Panc1 (cell line): ENCODE measurements at places on chromosomes 16 and 17. TPM values are rescaled to one million over a fixed set of nuclear protein-coding genes. Genes with fewer than 3 reads are reported as not detected.

HOXB6 gene
- 196 TPM for total RNA-seq

CUEDC1 gene
- total RNA-seq, result 103 TPM

- no peak for DNase-seq
Measured at GRCh38 chr16:10940501-10941079, 1.7 kb downstream of the DEXI start.

- no peak for DNase-seq
Measured at GRCh38 chr17:18185832-18186626, 2.4 kb downstream of the ALKBH5 start.

DNA sequence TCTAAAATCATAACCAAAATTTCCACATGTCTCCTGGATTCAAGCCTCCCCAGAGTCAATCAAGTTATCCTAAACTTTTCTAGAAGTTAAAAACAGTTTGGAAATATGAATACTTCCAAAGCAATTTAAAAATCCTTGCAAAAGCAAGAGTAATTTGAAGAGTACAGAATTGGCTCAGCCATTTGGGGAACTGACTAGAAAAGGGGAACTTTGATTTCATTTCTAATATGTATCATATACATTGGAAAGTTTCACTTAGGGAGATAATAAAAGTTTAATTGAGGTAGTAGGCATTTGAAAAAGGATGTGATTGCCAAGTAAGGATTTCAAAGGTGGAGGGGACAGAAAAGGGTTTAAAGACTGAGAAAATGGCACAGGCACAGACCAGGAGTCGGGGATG is 9.0 kb upstream of the SLFN12L start:
- DNase-seq, result no peak

GRCh38 chr16:48862087-48862532 is 252.1 kb upstream of the N4BP1 start:
- DNase-seq, result no peak

DNA sequence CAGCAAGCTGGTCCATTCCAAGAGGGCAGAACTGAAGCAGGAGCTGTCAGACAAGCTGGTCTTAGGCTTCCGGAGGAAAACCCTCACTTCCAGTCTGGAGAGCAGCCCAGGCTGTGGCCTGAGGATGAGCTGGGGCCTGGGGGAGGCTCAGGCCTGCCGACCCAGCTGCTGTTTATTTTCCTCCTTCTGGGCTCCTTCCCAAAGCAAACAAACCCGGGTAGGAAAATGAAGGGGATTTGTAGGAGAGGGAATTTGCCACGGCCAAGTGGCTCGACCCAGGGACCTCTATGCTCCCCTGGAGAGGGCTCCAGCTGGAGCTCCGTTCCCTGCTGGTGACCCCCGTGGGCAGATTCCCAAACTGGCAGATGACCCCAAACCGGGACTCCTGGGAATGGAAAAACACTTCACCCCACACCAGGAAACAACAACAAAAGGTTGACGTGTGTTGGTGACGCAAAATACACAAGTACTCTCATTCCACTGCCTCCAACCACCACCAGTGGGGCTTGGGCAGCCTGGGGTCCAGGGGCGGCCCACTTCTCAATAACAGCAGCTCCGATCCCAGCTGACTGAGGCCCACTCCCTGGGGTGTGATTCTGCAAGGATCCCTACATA is 8.8 kb downstream of the JUP start:
- DNase-seq, result peak; percentile 69

DNA sequence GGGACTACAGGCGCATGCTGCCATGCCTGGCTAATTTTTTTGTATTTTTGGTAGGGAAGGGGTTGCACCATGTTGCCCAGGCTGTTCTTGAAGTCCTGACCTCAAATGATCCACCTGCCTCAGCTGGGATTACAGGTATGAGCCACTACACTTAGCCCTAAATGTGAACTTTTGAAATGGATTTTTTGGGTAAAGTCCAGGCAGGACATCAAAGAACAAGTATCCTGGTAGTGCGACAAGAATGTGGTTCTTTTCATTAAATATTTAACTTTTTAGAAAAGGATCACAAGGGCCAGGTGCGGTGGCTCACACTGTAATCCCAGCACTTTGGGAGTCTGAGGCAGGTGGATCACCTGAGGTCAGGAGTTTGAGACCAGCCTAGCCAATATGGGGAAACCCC is 15.3 kb upstream of the NBR1 start:
- no peak for DNase-seq

DNA sequence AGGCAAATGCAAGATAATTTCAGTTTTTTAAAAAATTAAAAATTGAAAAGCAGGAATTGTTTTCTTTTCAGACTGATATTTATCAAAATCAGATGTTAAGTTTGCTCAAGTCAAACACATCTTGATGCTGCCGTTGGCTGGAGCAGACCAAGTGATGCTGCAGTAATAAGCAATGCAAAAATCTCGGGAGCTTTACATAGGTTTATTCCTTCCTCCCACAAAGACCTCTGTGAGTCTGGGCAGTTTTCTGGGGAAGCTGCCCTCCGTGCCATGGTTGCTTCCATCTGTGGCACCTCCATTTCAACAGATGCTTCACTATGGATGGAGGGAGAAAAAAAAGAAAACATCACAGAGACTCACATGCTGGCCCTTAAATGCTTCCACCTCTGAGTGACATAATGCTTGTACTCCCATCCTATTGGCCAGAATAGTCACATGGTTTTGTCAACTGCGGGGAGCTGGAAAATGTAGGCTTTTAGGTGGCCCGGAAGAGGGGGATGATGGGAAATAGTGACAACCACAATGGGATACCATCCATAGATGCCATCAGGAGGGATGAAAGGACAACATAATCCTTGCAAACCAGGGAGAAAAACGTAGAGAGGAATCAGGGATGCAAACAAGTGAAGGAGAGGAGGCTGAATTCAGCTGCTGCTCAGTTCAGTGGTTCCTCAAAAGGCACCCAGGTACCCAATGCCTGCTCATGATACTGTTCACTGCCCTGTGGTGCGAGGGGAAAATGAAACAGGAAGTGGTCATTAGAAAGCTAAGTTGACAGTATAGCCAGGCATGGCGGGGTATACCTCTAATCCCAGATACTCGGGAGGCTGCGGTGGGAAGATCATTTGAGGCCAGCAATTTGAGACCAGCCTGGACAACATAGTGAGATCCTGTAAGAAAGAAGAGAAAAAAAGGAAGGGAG is 13.5 kb upstream of the ERCC4 start:
- no peak for DNase-seq

NXPH3 gene
- 0.57 TPM for total RNA-seq

DNA sequence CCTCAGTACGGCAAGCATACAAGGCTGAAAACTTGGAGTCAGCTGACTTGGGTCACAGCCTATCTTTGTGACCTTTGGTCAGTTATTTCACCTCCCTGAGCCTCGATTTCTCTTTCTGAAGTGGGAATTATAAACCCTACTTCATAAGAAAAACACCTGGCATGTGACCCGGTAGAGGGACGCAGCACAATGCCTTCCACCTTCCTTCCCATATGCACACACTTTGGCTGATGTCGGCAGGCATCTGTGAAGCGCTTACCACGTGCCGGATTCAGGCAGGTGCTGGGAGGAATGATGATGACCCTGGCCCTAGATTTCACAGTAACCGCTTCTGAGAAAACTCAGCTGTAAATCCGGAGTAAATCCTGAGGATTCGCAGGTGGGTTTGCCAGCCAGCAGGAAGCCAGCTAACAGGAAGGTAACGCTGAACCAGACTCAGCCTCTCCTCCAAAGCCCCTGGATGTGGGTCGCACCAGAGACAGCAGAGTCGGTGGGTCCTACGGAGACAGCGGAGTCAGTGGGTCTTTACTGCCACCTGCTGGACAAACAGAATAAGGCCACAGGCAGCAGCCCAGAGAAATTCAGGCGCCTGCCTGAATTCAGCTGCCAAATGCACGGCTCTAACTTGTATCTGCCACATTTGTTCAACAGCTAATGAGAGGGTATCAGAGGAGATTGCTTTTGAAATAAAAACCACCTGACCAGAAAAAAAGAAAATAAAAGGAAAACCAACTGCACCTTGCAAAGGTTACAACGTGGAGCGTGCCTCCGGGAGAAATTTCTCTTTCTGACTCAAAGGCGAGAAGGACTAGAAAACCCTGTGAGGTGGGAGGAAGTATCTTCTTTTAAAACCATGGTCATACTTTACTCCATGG is 16.6 kb downstream of the COPRS start:
- DNase-seq, result peak; percentile 52

CDT1 gene
- 39.9 TPM for total RNA-seq

- DNase-seq, result no peak
Measured at GRCh38 chr16:87855852-87856715, 13.2 kb downstream of the SLC7A5 start.

- DNase-seq, result no peak
Measured at GRCh38 chr17:77863814-77864161, 94.7 kb upstream of the TNRC6C start.

CFAP20 gene
- 25.9 TPM for total RNA-seq

- no peak for DNase-seq
Measured at GRCh38 chr17:32111141-32111771, 31.0 kb upstream of the RHOT1 start.

DNA sequence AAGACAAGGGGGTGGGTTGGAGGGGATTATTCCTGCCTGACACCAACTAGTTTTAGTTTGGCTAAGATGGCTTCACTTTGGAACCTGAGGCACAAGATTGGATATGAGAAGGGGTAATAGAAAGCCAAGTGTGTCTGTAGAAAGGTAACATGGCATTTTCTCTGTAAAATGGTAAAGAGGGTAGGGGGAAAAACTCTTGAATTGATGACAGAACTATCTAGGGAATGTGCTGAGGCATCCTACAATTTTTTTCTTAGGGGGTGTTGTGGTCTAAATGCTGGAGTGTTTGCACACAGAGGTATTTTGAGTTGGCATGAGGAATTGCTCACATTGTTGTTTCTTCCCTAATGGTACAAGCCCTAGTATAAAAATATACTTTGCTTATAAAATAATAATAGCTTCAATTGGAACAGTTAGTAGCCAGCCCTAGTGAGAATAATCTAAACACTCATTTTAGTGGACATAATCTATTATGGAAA is 25.8 kb downstream of the YPEL2 start:
- no peak for DNase-seq

TBC1D28 gene
- not detected for total RNA-seq

DNA sequence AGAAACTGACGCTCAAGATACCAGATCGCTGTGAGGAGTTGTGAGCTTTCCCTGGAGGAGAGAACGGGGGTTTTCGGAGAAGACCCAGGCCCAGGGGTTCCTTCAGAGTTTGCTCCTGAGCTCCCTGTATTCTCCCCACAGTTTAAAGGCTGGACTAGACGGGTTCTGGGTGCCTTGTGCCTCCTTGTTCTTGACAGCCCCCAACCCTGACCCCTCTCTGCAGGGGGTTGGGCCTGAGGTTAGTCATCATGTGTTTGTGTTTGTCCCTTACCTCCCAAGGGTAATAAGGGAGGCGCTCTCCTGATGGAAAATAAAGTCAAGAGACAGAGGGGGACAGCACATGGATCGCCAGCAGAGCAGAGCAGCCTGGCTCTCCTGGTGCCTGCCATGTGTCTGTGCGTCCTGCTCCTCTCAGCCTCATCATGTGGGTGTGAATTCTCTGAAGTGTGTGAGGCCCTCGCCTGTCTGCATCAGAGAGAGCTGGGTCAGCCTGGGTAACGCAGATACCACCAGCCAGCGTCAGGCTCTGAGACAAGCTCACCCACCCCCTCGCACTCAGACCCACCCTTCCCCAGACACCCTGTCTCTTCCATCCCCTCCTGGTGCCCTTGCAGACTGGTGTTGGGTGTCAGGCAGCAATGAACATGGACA is 8.7 kb downstream of the HEXIM2 start:
- no peak for DNase-seq

GRCh38 chr17:28327709-28328108 is 7.6 kb downstream of the IFT20 start:
- DNase-seq, result no peak

DNA sequence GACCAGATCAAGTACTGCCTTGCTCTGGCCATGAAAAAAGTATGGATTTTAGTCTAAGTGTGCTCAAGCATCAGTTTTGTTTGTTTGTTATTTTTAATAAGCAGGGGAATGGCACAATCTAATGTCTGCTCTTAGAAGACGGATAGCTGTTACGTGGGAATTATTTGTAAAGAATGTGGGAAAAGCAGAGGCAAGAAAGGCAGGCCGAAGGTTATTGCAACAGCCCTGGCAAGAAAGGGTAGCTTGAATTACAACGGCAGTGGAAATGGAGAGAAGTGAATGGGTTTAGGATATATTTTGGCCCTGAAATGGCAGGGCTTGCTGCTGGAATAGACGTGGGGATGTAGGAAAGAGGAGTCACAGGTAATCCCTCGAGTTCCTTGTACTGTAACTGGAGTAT is 987 bp upstream of the HASPIN start:
- no peak for DNase-seq

DNA sequence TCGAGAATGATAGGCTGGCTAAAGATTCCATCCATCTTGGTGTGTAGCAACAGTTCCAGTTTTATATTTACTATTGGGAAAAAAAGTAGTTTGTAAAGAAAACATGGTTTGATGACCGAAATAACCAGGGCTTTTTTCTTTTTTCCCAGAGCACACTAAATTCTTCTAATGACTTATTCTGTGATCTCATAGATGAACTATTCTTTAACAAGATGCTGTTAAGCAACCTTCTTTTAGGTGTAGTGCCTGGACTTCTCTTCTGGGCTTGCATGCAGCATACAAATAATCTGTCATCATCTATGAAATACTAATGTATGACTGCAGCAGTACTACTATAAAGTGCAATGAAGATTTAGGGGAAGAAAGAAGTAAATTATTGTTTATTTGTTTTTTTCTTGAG is 11.0 kb upstream of the CAPNS2 start:
- DNase-seq, result no peak
